ENCODE measurements at places on chromosomes 4 and X. TPM values are rescaled to one million over a fixed set of nuclear protein-coding genes. Genes with fewer than 3 reads are reported as not detected.

GRCh38 chr4:71549516-71550160 lies 210.8 kb downstream of the SLC4A4 start:
- H3K36me3 ChIP-seq, result no peaks in the 10 kb centered on the region
- H3K27me3 ChIP-seq, result no peaks in the 10 kb centered on the region
- peaks cover 22% of the 10 kb centered on the region for H3K4me1 ChIP-seq
- peak overlapping the region; percentile 26 for H3K4me3 ChIP-seq
- H3K27ac ChIP-seq, result peak overlapping the region; percentile 63

DNA sequence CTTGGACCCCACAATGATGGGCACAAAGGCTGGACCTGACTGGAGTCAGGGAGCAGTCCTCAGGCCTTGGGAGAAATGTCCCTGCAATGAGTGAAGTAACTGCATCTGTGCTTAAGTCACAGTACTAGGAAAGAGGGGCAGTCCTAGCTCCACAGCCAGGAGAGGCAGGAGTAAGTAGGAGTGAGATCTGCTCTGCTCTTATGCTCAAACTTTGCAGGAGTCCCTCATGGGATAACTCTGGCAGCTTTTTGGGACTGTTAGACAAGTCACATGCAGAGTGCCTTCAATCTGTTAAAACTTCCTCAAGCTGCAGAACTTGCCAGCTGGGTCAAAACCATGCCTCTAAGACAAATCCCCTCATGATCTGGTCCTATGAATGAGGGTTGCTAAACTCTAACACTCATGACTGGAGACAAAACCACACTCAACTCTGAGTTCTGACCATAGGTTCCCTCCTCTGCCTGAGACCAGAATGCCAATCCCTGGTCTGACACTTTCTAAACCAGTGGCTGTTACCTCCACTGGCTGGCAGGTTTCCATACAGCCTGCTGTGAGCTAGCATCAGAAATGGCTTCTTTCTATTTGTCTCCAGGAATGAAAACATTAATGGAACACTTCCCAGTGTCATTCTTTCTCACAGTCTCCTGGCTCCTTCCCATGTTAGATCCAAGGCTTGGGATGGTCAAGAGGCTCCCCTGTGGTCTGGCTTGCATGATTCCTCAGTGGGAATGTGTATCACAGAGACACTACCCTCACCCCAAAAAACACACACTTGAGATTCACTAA lies 819.3 kb downstream of the PCDH7 start:
- H3K36me3 ChIP-seq, result no peaks in the 10 kb centered on the region
- H3K4me3 ChIP-seq, result no peak overlapping the region
- DNase-seq, result no peak
- H3K27me3 ChIP-seq, result no peaks in the 10 kb centered on the region
- H3K27ac ChIP-seq, result no peak overlapping the region

The TRIM2 gene
- 35.5 TPM for total RNA-seq

GRCh38 chrX:125219852-125220251 lies 99.8 kb upstream of the TEX13C start:
- H3K4me3 ChIP-seq, result no peak overlapping the region
- DNase-seq, result no peak
- no peaks in the 10 kb centered on the region for H3K27me3 ChIP-seq
- no peaks in the 10 kb centered on the region for H3K36me3 ChIP-seq
- H3K4me1 ChIP-seq, result no peaks in the 10 kb centered on the region

GRCh38 chr4:3791910-3792542 lies 25.8 kb downstream of the ADRA2C start:
- H3K27me3 ChIP-seq, result peaks cover 52% of the 10 kb centered on the region
- peak; percentile 65 for DNase-seq
- H3K4me1 ChIP-seq, result peaks cover 6% of the 10 kb centered on the region
- no peaks in the 10 kb centered on the region for H3K36me3 ChIP-seq

The GPRIN3 gene
- 7.6 TPM for total RNA-seq

The ARSD gene
- 42.0 TPM for total RNA-seq

DNA sequence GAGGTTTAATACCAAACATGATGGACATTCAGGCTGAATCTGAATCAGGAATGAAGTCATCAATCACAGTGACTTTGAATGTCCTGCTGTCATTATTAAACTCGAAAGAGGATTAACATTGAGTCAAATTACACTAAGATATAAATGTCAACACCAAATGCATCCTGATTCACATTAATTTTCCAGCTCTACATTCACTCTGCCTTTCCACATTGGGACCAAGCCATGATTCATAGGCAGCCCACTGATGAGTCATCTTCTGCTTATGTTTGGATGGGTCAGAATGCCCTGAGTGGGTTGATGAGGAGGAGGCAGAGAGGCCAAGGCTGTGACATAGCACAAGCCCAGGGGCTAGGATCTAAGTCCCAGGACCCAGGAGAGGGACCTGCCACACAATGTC lies 247.6 kb upstream of the RPS6KA3 start:
- H3K27me3 ChIP-seq, result no peaks in the 10 kb centered on the region
- DNase-seq, result peak; percentile 21
- no peak overlapping the region for H3K4me3 ChIP-seq

- no peak overlapping the region for H3K27ac ChIP-seq
- H3K4me1 ChIP-seq, result peaks cover 32% of the 10 kb centered on the region
- no peak overlapping the region for H3K4me3 ChIP-seq
- no peaks in the 10 kb centered on the region for H3K36me3 ChIP-seq
- peak; percentile 1 for DNase-seq
- H3K27me3 ChIP-seq, result no peaks in the 10 kb centered on the region
Observed at GRCh38 chr4:77699731-77700210, 94.2 kb downstream of the CXCL13 start.

All from Calu3 (cell line).